ENCODE measurements at places on chromosomes 5 and 9. TPM values are rescaled to one million over a fixed set of nuclear protein-coding genes. Genes with fewer than 3 reads are reported as not detected.

GRCh38 chr5:111200828-111201227, 23.4 kb upstream of the CAMK4 start:
- no peak for DNase-seq

Gene KLHL3
- polyA plus RNA-seq, result 26.5 TPM

Gene HSPB3
- not detected for polyA plus RNA-seq

GRCh38 chr5:124642151-124642550, 104.3 kb downstream of the ZNF608 start:
- no peak for DNase-seq

Gene RASEF
- 8.5 TPM for polyA plus RNA-seq

- DNase-seq, result no peak
Observed at GRCh38 chr5:142531977-142532780, 153.7 kb downstream of the FGF1 start.

GRCh38 chr5:106476630-106477029, 1194.1 kb downstream of the EFNA5 start:
- DNase-seq, result no peak

All from right lung (tissue), 10 donors.